Neural progenitor cell (in vitro differentiated cells): ENCODE measurements at places on chromosomes 6 and 20.
A peak's percentile ranks its signal among the peaks of the same experiment; 100 is the strongest.

- no peak for DNase-seq
Measured at GRCh38 chr20:1280195-1281102, 14.4 kb downstream of the SNPH start.

- peak; percentile 15 for DNase-seq
Measured at GRCh38 chr6:47041741-47042140, 391 bp downstream of the ADGRF1 start.

DNA sequence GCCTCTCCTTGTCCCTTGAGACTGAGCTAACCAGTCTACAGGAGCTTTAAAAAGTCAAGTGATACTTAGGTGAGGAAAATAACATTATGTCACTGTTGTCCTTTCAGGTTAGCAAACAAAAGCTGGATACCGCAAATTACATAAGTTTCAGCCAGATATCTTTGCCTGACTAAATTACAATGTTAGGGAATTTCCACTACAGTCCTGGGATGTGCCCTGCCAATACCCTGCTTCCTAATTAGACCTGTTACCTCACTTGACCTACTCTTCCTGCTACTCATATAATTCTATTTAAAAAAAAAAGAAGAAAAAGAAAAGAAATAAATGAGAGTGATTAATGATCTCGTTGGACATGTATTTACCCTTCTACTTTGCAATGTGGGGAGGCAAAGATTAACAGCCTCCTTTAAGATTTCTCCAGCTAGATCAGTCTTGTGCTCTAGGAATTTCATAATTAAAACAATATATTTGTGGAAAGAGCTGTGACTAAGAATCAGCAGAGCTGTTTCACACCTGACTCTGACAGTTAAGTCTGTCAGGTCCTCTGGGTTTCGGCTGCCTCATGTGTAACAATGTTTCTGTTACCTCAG, 318.9 kb downstream of the HDGFL1 start:
- DNase-seq: no peak

GRCh38 chr6:46010771-46011170, 4.9 kb downstream of the CLIC5 start:
- DNase-seq: no peak

DNA sequence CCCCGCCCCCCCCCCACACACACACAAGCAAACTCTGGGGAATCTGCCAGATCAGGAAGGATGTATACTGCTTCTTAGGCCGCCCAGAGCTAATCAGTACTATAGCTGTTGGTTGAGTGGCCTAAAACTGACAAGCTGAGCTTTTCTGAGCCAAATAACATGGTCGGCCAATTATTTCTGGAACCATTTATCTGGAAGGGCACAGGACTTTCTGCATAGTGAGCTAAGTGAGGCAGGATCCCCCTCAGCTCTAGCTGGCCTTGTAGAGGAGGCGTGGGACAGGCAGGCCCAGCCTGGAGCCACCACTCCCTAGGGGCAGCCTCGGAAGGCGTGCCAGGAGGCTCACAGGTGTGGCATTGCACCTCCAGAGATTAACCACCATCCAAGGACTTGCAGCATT, 200.1 kb downstream of the TMEM242 start:
- DNase-seq: no peak

- DNase-seq: peak; percentile 52
Measured at GRCh38 chr6:108518714-108519576, 41.8 kb upstream of the FOXO3 start.

DNA sequence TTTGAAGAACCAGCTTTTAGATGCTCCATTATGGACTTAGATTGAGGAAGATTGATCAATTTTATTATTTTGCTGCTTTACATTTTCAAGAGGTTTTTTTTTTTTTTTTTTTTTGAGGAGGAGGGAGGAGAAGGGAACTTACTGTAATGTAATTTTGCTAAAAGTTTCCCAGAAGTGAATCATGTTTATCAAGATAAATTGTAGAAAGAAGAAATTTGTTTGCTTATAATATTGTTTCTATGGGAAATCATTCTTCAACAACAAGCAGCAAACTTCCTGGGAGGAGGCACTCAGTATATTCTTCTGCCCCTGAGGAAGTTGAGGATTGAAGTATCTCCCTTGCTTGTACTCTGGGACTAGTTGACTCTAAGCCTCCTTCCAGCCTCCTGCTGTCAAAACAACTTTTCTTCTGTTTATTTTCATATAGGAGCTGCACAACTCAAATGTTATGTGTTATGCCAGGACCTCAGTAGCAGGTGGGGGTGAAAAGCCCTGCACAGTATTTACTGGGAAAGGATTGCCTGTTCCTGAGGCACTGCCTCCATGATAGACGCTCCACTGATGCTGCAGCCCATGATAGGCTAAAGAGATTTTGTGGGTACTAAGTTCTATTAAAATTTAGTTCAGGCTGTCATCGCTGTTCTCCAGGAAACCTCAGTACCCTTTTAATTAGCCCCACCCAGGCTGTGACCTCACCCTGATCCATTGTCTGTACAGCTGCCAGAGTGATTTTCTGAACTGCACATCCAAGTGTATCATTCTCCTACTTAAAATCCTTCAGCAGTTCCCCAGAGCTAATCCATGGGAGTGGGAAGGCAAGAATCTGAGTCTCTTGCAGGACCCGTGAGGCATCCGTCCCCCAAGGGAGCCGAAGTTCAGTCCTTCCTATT, 51.9 kb downstream of the CARMIL1 start:
- DNase-seq: no peak

- no peak for DNase-seq
Measured at GRCh38 chr20:32164984-32165735, 42.4 kb downstream of the PLAGL2 start.

DNA sequence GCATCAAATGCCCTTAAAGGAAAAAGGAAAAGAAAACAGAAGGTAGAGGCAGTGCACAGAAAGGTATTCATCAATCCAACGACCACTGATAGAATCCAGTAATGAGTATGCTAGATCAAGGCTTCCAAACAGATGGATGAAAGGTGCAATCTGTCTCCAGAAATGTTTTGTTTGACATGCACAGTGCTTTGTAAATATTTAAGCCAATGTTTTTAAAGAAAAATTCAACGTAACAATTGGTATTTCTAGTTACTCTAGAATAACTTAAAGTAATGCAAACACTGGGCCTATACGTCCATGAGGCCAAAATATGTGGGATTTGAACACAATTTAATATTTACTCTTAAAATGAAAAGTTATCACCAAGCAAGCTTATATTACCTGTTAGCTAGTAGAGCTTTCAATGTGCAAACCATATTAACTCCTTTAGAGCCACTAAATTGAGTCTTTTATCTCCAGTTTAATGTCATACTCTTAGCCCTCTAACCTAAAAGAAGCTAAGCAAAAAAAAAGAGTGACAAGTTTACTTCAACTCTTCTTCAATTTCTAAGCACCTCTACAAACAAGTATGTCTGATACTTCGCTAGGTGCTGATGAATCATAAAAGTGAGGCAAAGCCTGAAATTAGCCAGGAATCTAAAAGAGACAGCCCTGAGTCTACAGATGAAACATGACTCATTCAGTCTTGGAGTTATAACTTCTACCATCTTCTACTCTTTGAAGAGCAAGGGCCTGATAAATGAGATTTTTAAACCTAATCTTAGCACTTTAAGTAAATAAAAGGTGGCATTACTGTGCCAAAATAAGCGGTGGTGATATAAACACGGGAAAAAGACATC, 169.8 kb downstream of the PTPRK start:
- no peak for DNase-seq

- no peak for DNase-seq
Measured at GRCh38 chr6:165837948-165838745, 175.1 kb upstream of the PDE10A start.

- DNase-seq: no peak
Measured at GRCh38 chr6:39353698-39354315, 31.3 kb upstream of the KCNK16 start.
